Skin of body (tissue), 3 donors: ENCODE measurements at places on chromosomes 7 and 10. TPM values are rescaled to one million over a fixed set of nuclear protein-coding genes. Genes with fewer than 3 reads are reported as not detected.

DNA sequence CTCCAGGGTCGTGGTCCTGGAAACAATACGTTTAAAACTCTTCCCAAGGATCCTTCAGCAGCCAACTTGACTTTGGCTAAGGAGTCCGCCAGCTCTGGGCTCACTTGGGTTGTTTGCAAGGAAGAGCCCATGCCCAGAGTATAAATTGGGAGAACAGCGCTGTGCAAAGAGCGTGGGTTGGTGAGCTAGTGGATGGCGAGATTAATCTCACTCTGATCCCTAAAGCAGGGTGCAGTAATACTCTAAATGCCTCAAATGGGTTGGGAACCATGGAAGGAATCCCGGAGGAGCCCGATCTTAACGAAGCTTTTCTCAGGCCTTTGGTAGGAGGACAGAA, 495 bp upstream of the SDHAF3 start:
- no peak for DNase-seq

GRCh38 chr7:37493810-37494209, 45.1 kb upstream of the ELMO1 start:
- no peak for DNase-seq

DNA sequence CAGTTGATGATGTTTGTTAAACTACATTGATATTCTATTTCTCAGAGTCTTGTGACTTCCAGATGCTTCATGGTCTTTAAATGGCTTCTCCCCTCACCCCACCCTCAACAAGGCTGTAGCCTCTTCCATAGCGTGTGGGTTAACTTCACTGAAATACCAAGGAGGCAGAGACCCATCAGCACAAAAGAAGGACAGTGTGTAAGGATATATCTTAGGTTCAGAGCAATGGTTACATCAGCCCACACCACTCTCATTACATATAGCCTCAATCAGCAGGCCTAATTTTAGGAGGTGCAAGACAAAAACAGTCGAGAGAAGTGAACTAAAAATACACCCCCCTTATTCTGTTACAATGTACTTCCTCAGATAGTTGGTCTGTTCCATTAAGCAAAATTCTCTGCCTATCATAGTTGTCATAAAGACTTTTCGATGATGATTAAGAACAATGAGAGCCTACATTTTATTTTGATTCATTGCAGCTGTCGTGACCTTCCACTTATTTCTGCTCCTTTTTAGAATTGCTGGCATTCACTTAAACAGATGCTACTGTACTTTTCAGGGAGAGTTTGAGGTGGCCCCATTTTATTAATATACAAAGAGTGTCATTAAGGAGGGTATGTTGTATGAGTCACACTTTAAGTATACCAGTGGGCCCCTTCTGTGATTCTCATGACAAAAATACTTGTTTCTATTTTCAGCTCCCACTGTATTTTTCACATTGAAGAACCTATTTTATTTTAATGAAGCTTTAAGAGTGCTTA, 52.1 kb downstream of the WIPF3 start:
- DNase-seq = no peak

GRCh38 chr7:12607134-12607533, 36.6 kb downstream of the SCIN start:
- no peak for DNase-seq

GRCh38 chr7:36128448-36129047, 24.5 kb upstream of the EEPD1 start:
- no peak for DNase-seq

- no peak for DNase-seq
Measured at GRCh38 chr7:140463111-140463510, 16.2 kb downstream of the MKRN1 start.

GRCh38 chr10:14191407-14191806, 139.3 kb downstream of the FRMD4A start:
- no peak for DNase-seq

The WDR11 gene
- 57.7 TPM for total RNA-seq
